ENCODE measurements at places on chromosomes 13 and 19.
A peak's percentile ranks its signal among the peaks of the same experiment; 100 is the strongest.

DNA sequence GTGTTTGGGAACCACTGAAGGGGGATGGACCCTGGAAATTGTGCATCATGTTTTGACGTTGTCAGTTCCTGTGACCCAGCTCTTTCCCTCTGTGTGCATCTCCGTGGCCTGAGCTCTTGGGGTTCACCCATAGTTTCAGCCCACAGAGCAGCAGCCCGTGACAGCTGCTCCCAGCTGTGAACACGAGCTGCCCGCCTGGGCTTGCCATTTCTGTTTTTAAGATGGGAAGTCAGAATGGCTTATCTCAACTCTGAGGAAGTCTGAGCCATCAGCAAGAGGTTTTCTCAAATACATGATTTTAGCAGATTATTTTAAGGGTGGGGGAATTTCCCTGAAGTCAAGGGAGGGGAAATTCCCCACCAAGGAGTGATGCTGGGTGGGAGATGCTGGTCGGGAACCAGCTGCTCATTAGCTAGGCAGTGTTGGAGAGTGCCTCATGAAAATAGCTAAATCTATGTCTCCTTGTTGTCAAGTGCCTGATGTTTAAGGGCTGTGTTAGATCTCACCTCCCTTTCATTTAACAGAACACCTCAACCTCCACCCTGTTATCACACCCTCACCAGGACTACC lies 34.8 kb upstream of the C1QTNF9 start:
- peak; percentile 48 for DNase-seq

DNA sequence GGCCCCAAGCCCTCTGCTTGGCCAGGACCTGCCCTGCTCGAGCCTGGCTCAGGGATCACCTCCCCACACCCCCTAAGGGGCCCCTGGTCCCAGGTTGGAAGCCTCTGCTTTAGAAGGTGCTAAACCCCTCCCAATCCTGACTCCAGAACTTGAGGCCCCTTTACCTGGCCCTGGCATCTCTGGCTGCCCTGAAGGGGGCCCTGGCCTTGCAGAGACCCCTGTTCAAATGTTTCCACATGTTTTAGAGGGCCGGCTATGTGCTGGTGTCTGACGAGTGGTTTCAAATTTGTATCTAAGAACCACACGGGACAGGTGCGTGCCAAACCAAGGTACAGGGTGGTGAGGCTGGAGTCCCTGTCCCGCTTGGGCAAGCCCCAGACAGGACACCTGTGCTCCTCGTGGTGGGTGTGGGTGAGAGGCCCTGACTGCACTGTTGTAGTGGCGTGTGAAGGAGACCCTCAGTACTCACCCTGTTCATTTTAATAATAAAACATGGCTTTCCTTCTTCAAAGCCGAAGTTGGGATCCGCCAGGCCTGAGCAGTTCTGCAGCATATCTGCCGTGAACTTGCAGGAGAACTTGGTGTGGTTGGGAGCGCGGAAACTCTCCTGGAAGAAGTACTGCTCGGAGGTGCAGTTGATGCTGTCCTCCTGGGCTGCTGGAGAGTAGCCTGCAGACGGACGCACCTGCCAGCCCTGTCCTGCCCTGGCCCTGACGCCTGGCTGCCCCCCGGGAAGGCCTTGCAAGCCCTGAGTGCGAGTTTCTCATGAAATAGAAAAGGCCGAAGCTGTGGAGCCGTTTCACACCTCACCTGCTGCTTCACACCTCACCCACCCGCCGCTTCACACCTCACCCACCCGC lies 5.4 kb downstream of the ATP4B start:
- no peak for DNase-seq

GRCh38 chr13:99724633-99725517 lies 223.6 kb downstream of the TM9SF2 start:
- DNase-seq: no peak

DNA sequence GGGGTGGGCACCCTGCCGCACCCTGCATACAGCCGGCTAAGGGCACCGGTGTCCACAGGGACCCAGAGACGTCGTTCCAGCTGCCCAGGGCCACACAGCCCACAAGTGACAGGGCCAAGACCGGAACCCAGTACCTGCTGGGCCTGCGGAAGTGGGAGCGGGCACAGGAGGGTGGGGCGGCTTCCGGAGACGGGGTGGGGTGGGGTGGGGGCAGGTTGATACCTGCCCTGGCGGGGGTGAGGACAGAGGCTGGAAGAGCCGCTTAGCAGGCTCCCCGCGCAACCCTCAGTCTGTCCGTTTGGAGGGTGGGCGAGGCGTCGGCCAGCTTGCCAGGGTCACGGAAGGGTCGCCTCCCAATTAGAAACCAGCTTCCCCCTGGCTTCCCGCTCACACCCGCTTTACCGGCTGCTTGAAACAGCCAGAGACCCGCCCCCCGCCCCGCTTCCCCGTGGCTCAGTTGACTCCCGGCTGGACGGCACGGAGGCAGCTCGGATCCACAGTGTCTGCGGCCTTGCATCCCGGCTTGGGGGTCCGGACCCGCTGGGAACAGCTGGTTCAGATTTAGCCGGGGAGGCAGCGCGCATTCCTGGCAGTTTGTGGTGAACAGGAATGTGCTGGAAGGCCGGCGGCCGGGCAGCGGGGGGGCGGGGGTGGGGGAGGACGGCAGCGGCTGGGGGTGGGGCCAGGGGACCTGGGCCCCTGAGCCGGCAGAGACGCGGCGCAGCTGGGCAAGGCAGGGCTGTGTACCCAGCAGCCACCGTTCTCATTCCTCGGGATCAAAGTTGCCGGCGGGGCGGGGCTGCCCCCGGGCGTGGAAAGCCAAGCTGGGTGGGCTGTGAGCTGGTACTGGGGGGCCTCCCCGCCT lies 1.9 kb downstream of the CNN2 start:
- peak; percentile 51 for DNase-seq

DNA sequence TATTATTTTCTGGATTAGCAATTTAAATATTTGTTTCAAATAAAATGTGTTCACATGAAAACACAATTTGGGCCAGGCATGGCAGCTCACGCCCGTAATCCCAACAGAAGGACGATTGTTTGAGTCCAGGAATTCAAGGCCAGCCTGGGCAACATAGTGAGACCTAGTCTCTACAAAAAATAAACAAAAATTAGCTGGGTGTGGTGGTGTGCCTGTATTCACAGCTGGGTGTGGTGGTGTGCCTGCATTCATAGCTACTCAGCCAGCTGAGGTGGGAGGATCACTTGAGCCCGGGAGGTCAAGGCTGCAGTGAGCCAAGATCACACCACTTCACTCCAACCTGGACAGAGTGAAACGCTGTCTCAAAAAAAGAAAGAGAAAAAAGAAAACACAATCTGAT lies 46.4 kb downstream of the KPNA3 start:
- DNase-seq: no peak

All from T-helper 1 cell (primary cell).